ENCODE measurements at places on chromosomes 11 and 22.

- DNase-seq: no peak
Observed at GRCh38 chr11:128500493-128500892, 86.9 kb downstream of the ETS1 start.

- no peak for DNase-seq
Observed at GRCh38 chr11:112485280-112485679, 224.6 kb upstream of the PLET1 start.

- no peak for DNase-seq
Observed at GRCh38 chr11:75734491-75735180, 17.0 kb downstream of the MOGAT2 start.

DNA sequence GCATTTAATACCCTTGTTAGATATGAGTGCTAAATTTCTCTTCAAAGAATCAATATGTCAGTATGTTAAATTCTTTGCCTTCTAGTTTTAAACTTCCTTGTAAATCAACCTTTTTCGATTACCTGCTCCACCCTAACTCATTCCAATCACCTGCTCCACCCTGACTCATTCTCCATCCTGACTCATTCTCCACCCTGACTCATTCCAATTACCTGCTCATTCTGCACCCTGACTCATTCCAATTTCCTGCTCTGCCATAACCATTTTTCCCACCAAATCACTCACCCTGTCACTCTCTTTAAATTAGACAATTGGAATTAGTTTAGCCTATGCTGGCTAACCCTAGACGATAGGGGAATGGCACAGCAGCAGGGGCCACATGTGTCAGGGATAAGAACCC lies 519.5 kb upstream of the LRRC4C start:
- DNase-seq: no peak

Measured in D721Med (cell line).